ENCODE measurements at places on chromosomes 2 and 18.
A peak's percentile ranks its signal among the peaks of the same experiment; 100 is the strongest.

GRCh38 chr2:52919673-52920072 is 847.9 kb upstream of the CHAC2 start:
- DNase-seq = no peak

- no peak for DNase-seq
These were observed 47.9 kb downstream of the E2F6 start for GRCh38 chr2:11417946-11418585.

- DNase-seq = no peak
These were observed 99.2 kb upstream of the ITGA4 start for GRCh38 chr2:181357979-181358378.

GRCh38 chr2:219178377-219179175 is 501 bp downstream of the RETREG2 start:
- peak; percentile 48 for DNase-seq

DNA sequence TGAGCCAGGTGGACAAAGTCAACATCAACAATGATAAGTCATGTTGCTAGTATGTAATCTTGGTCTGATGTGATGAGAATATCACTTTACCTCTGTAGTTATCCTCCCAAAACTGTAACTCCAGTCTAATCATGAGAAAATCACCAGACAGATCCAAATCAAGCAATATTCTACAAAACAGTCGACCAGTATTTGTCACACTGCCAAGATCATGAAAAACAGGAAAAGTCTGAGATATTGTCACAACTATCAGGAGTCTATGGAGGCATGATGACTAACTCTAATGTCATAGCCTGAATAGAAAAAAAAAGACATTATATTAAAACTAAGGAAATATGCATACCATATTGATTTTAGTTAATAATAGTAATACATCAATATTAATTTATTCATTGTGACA is 1883.3 kb upstream of the CELF4 start:
- DNase-seq = no peak

DNA sequence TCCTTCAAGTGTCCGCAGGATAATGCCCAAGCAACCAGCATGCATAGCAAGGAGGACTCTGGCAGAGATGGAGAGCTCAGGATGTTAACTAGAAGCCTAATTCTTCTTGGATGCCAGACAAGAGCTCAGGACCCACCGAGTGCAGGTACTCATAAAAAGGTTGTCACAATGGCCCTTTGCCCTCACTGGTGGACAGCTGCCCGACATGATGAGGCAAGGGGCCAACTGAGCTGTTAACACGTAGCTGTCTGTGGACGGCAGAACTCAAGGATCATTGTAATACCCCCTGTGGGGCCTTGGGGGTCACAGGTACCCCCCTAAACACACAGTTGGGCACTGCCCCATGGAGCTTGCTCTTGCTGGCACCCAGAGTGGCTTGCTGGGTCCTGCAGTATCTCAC is 393.7 kb downstream of the PIK3C3 start:
- DNase-seq = no peak

DNA sequence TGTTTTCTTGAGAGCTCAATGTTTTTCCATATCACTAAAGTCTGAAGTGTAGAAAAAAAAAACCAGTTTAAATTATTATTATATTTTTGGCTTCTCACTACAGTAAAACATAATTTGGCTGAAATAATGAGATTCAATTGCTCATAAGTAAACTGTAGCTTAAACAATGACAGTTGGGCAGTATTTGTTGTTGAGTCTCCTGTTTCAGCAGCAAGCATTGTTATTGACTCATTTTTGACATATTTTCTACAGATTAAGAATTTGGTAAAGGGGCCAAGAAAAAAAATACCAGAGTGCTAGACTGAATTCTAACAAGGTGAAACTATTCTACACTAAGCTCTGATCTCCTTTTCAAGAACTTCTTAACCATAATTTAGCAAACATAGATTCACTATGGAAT is 2070.4 kb upstream of the CELF4 start:
- no peak for DNase-seq

- DNase-seq = no peak
These were observed 92.1 kb downstream of the PXDN start for GRCh38 chr2:1652034-1652790.

DNA sequence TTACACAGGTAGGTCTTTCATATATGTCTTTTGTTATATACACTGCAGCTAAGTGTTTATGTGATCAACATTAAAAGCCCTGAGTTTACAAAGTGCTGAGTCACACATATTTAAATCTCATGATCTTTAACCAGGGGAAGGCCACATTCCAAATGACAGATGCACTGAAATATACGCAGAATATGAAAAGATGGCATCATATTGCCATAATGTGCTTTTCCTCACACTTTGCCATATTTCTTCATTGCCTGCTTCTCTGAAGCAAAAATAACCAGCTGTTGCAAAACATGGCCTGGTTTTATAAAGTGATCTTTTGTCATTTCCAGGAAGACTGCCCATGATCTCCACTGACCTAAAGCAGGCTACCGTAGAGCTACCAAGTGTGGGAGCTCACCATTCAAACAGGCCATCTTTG is 93.5 kb upstream of the MAPRE2 start:
- no peak for DNase-seq

DNA sequence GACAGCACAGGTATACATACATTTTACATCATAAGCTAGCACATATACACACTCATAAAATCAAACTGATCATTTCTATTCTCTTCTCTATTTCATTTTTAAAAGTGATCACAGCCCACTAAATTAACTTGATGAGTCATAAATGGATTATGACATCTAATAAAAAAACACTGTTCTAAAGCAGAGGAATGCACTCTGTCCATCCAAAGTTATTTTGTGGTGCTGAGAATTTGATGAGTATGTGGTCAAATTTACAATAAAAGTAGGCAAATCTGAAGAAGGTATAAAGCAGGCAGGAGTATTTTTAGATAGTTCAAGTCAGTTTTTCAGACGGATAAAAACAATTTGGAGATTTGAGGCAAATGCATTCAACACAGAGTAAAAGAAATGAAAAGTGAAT is 104.4 kb downstream of the NOL4 start:
- DNase-seq = no peak

DNA sequence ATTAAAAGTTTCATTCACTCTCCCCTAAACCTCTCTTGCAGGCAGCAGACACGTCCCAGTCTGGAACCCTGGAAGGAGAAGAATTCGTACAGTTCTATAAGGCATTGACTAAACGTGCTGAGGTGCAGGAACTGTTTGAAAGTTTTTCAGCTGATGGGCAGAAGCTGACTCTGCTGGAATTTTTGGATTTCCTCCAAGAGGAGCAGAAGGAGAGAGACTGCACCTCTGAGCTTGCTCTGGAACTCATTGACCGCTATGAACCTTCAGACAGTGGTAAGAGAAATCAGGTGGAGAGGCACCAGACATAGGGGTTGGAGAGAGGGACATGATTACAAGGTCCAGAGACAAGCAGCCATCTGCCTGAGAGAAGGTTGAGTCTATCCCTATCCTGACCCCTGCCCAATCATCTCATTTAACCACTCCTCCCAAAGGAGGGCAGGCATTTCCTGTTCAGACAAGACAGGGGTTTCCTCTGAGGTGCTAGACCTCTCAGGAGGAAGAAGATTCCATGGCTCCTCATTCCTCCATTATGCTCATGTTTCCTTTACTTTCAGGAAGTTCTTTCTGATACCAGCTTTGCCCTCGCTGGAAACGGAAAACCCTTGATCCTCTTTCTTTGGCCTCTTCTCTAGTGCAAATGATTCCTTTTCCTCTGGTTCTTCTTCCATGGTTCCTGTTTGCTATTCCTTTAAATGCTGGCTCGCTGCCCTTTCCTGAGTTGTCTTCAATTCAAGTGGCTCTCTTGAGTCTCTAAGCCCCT is 15.1 kb downstream of the PLCD4 start:
- DNase-seq = no peak

DNA sequence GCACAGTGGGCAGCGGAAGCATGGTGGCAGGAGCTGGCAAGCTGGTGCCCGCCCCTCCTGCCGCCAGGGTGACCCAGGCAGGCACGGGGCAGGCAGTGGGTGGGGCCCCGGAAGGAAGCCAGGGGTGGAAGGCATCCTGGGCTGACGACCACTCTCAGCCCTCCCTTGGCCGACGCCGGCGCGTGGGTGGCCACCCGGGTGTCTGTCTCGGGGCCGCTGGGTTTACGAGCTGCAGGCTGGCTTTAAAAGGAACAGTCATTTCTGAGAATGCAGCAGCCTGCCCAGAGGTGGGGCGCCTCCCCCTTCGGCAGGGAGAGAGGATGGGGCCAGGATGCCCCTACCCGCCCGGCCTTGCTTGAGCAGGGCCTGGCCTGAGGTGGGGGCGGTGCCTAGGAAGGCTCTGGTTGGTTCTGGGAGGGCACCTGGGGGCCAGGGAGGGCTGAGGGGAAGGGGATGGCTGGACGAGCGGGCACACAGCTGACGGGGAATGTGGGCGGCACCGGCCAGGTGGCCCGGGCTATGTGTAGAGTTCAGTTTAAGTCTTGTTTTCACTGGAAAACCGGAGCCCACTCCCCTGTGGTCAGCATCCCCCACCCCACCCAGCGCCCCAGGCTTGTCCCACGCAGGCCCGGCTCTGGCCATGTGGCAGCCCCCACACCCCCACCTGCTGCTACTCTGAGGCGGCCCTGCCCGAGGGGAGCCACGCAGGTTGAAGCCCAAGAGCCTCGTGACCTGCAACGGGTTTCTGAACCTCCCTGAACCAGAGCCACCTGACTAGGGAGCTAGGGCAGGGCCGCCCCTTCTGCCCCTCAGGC is 6.3 kb downstream of the BOK start:
- no peak for DNase-seq

GRCh38 chr2:238704471-238705225 is 143.2 kb upstream of the TWIST2 start:
- DNase-seq = no peak

GRCh38 chr18:59358712-59359575 is at the start of gene LMAN1:
LMAN1 (minus strand) TSS chr18:59359265; CDS start chr18:59359244, 21 bp downstream.
- peak; percentile 93 for DNase-seq

DNA sequence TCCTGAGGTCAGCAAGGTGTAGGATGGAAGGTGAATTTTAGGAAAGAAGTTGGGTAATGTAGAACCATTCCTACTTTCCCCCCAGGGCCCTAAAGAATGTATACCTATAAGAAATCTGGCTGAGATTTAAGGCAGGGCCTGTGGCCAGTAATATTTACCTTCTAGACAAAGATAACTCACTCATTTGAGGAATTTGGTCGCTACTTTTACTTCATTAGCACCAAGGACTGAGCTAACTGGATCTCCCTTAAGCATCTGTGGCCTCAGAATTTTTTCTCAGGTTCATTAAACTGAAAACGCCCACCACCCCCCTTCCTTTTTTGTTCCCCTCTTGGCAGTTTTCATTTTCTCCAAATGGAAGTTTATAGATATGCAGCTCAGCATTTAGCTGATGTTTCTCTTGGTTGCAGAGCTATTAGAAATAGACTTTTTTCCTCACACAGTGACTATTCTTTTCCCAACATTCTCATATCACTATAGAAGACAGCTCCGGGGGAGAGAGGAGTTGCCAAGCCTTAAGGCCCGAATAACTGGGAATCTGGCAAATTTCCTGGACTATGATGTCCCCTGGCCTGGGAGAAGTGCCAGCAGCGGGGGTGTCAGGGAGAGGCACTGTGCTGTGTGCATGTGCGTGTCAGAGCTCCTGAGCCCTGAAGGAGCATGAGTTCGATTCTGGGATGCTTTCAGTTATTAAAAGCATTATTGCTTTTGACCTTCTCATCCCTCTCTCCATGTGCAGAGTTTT is 310.9 kb downstream of the PRKCE start:
- DNase-seq = no peak

DNA sequence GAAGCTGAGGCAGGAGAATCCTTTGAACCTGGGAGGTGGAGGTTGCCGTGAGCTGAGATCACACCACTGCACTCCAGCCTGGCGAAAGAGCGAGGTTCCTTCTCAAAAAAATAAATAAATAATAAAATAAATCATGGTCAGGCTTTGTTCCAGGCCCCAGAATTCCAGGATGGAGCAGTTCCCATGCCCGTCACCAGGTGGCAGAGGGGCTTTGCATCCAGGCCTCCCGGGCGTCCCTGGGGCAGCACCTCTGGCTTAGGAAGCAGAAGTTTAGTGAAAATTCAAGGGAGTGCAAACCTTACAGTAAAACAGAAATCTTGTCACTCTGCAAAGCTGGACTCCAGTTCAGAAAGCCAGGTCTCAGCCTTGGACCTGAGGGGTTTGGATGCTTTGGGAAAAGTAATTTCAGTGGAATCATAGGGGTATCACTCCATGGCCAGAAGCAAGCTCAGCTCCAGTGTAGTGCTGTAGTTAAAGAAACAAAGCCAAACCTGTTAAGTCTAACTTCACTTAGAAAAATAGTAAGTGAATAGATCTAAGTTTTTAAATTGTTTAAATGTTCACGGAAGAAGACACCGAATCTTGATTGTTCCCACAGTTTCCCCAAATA is 512.7 kb downstream of the CMPK2 start:
- DNase-seq = no peak

- DNase-seq = no peak
These were observed 1.8 kb upstream of the RFX8 start for GRCh38 chr2:101476605-101477208.

DNA sequence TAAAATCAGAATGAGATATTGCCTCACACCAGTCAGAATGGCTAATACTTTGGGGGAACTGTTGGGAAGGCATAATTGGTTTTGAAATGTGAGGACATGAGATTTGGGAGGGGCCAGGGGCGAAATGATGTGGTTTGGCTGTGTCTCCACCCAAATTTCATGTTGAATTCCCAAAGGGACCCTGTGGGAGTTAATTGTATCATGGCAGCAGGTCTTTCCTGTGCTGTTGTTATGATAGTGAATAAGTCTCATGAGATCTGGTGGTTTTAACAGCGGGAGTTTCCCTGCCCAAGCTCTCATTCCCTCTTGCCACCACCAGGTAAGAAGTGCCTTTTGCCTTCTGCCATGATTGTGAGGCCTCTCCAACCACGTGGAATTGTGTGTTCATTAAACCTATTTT is 59.6 kb downstream of the CSRNP3 start:
- DNase-seq = no peak

- DNase-seq = no peak
These were observed at the start of gene LRRFIP1 for GRCh38 chr2:237627441-237628246. LRRFIP1 (plus strand) TSS chr2:237627587; CDS start chr2:237627645, 58 bp downstream.

DNA sequence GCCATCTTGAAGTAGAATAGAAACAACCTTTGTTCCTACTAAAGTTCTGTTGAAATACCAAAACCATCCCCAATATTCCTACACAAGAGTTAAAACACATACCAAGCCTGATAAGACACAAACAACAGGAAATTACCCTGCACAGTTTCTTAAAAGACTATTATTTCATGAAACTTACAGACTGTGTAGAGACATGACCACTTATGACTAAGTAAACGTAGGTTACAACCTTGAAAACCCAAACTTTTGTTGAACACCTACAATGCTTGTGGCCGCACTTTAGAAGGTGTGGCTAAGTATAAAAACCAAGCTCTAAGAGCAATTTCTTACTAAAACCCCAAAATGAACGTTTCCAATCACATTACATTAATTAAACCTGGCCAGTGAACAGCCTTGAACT is 2.0 kb downstream of the SMAD2 start:
- DNase-seq = peak; percentile 21

- no peak for DNase-seq
These were observed 411.7 kb upstream of the MYT1L start for GRCh38 chr2:2742726-2743125.

GRCh38 chr2:206647985-206648384 is 5.7 kb downstream of the FAM237A start:
- DNase-seq = no peak

GRCh38 chr2:40823478-40823877 is 371.6 kb upstream of the SLC8A1 start:
- peak; percentile 15 for DNase-seq

- DNase-seq = no peak
These were observed 280.3 kb upstream of the SKOR2 start for GRCh38 chr18:47531717-47532116.

- DNase-seq = no peak
These were observed 4.7 kb upstream of the GRHL1 start for GRCh38 chr2:9946818-9947217.

Measured in CD4-positive, alpha-beta T cell treated with Interleukin-21 for 1 hour (primary cell).